Caco-2 (cell line): ENCODE measurements at places on chromosomes 7 and 10.
A peak's percentile ranks its signal among the peaks of the same experiment; 100 is the strongest.

GRCh38 chr7:147311336-147311735 is 1194.7 kb downstream of the CNTNAP2 start:
- H3K4me3 ChIP-seq = no peak overlapping the region
- H3K36me3 ChIP-seq = no peaks in the 10 kb centered on the region
- DNase-seq = no peak
- H3K4me1 ChIP-seq = no peaks in the 10 kb centered on the region
- H3K27me3 ChIP-seq = no peaks in the 10 kb centered on the region
- H3K27ac ChIP-seq = no peak overlapping the region

- H3K4me1 ChIP-seq = peaks cover 68% of the 10 kb centered on the region
- no peaks in the 10 kb centered on the region for H3K36me3 ChIP-seq
- DNase-seq = no peak
- no peak overlapping the region for H3K4me3 ChIP-seq
- H3K27me3 ChIP-seq = no peaks in the 10 kb centered on the region
Observed at GRCh38 chr7:108245523-108246226, 115.5 kb upstream of the LAMB4 start.

DNA sequence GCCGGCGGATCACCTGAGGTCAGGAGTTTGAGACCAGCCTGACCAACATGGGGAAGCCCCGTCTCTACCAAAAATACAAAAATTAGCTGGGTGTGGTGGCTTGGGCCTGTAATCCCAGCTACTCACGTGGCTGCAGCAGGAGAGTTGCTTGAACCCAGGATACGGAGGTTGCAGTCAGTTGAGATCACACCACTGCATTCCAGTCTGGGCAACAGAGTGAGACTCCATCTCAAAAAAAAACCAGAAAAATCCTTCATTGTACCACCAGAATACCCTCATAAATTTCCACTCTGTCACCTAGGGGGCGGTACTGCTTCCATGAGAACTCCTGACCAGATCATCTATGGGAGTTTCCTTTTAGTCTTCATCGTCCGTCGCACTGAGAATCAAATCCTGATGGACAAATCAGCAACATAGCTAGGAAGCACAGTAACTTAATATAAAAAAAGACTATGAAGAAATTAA is 225.8 kb upstream of the KLF14 start:
- H3K27me3 ChIP-seq = no peaks in the 10 kb centered on the region
- DNase-seq = peak; percentile 40
- no peak overlapping the region for H3K4me3 ChIP-seq
- 0 out of 2 replicates have a peak, but pooled peaks cover 7% of the 10 kb centered on the region for H3K4me1 ChIP-seq
- H3K27ac ChIP-seq = peak overlapping the region; percentile 78
- no peaks in the 10 kb centered on the region for H3K36me3 ChIP-seq

GRCh38 chr7:81594767-81595166 is 175.1 kb downstream of the HGF start:
- no peaks in the 10 kb centered on the region for H3K27me3 ChIP-seq
- no peak overlapping the region for H3K4me3 ChIP-seq
- no peak for DNase-seq

DNA sequence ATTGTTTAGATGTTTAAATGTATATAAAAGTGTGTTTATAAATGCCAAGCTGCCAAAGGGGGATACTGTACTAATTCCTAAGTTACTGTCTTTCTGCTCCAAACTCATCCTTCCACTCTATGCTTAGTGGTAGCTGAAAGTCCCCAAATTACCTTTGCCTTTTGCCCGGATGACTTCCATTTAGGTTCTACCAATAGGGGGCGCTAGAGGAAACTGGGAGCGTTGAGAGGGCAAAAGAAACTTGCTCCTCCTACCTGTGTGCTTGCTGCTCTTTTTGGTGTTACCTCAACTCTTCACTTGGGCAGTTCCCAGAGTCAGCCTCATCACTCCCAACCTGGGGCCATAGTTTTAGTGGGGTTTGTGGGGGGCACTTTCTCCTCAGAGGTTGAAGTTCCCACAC is 5.9 kb upstream of the OR2A25 start:
- H3K27ac ChIP-seq = no peak overlapping the region
- H3K36me3 ChIP-seq = no peaks in the 10 kb centered on the region
- no peak for DNase-seq
- H3K27me3 ChIP-seq = no peaks in the 10 kb centered on the region
